ENCODE measurements at places on chromosomes 11 and 22.

GRCh38 chr11:72825661-72826060 lies 11.4 kb downstream of the ATG16L2 start:
- DNase-seq = no peak

DNA sequence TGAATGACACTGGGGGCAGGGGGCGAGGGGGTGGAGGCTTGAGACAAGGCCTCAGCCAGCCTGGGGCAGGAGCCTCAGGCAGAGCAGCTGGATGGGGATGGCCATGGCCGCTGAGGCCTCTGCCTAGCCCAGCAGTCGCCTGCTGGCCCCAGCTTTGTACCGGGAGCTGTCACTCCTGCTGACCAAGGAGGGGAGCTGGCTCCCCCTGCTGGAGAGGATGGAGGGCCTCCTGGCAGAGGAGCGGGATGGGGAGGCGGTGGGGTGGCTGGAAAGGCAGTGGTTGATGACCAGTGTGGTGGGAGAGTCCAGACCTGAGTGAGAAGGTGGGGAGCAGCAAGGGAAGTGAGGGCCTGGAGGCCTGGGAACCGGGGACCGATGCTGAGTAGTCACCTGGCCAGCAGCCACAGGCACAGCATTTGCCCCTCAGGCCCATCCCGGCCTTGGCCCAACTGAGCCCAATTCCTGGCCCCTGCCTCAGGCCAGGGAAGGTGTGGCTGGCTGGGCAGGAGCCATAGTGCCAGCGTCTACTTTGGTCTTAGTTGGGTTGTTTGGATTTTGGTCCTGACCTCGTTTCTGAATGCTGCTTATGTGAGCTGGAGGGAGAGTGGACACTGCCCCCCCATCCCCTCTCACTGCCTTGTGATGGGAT lies 6.0 kb upstream of the SUSD2 start:
- DNase-seq = peak; percentile 44

GRCh38 chr22:47042116-47042825 lies 279.8 kb downstream of the TBC1D22A start:
- no peak for DNase-seq

GRCh38 chr22:45091254-45091854 lies 72.4 kb upstream of the NUP50 start:
- DNase-seq = no peak

- DNase-seq = no peak
Observed at GRCh38 chr11:92424281-92424680, 199.7 kb downstream of the FAT3 start.

GRCh38 chr22:48900327-48900597 lies 927.4 kb downstream of the BRD1 start:
- no peak for DNase-seq

DNA sequence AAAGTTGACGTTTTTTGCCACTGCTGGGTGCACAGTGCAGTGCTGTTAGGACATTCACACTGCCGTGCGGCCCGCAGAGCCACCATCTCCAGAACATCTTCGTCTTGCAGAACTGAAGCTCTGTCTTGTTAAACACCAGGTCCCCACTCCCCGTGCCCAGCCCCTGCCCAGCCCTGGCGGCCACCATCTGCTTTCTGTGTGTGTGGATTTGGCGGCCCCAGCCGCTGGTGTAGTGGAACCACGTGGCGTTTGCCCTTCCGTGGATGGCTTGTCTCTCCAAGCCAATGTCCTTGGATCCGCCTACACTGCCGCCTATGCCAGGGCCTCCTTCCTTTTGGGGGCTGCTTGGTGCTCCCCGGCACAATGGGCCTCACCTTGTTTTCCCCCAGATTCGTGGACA lies 8.2 kb upstream of the MUC5AC start:
- no peak for DNase-seq

DNA sequence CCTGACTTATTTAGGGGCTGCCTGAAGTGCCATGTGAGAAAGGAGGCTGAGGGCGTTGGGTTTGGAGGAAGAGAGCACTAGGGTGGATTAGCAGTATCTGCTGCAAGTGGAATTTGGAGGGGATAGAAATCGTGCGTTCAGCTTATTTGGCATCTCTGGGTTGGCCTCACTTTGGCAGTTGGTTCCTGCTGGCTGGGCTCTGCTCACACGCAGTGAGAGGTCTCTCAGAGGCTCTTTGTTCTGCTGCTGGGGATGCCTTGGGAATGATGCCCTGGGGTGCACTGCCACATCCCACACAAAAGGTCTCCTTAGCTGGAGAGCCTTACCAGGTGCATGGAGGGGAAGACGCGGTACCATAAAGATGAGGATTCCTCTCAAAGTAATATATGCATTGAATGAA lies 17.7 kb upstream of the MICAL2 start:
- DNase-seq = no peak

GRCh38 chr11:118895093-118896039 lies 11.7 kb downstream of the CXCR5 start:
- no peak for DNase-seq

- no peak for DNase-seq
Observed at GRCh38 chr11:82775736-82776346, 42.2 kb upstream of the FAM181B start.

DNA sequence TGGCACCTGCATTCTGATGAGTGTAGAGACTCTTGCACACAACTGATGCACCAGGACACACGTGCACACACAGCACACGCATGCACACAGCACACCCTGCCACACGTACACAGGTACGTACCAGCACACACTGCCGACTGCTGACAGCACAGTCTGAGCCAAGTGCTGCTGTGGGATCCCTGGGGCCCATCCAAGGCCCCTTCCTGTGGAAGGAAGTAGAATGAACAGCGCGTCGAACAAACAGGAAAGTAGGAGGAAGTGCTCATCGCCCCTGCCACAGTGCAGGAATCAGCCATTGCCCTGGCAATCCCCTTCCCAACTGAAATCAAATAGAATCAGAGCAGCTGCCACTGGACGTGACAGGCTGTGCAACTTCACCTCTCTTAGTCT lies 57.9 kb downstream of the CD82 start:
- no peak for DNase-seq

DNA sequence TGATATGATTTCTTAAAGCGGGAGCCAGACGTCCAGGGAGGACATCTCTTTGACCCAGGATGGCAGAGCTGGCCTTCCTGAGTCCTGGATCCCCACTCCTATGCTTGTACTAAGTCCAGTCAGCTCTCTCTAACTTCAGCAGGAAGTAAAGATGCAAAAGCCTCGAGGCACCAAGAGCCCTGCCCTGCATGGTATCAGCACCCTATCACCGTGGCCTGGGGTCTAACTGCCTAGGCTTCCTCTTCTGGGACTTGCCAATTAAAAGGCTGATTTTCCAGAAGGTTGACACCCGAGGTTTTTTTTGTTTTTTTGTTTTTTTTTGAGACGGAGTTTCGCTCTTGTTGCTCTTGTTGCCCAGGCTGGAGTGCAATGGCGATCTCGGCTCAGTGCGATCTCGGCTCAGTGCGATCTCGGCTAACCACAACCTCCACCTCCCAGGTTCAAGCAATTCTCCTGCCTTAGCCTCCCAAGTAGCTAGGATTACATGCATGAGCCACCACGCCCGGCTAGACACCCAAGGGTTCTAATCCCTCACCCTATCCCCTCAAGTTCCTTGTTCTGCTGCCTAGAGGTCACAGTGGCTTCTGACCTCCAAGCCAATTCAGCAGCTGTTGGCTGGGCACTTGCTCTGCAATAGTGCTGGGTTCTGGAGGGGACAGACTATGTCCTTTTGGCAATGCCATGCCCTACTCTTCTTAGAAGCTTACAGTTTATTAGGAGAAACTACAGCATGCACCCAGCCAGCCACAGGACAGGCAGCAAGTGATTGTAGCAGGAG lies 50.6 kb upstream of the FTH1 start:
- DNase-seq = no peak

- peak; percentile 75 for DNase-seq
Observed at GRCh38 chr11:4393209-4393857, at the start of gene TRIM21. TSS of gene TRIM21 (minus strand) at chr11:4393702. CDS start at chr11:4390409, 3,293 bp downstream.

DNA sequence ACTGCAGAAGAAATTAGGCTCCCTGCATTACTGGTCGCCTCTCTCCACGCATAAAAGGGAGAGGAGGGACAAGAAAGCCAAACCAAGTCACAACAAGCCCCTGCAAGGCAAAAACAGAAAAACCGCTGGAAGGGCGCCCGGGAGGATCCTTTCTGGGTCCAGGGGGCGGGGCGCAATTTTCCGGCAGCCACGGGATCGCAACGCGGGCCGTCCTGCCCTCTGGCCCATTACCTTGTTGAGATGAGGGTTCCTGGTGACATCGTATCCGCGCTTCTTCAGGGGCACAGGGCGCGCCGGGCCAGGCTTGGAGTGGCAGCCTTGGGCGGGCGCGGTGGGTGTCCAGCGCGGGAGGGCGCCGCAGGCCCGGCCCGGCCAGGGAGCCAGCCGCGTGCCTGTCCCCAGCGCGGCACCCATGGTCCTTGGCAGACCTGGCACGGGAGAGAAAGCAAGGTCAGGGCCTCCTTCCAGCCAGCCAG lies 847 bp downstream of the ME3 start:
- no peak for DNase-seq

DNA sequence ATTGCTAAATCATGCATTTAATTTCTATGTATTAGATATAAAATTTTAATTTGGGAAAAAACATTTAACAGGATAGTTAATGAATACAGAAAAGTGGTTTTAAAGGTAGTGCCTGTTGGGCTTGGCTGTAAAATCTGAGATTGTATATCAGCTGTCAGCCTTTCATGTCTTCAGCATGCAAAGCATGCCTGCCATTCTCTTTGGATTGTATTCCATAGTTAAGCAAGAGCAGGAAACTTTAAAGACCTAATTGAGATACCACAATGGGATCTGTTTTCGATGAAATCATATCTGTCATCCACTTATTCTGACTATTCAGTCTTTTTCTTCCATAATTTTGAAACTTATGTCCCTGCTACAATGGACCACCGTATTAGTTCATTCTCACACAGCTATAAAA lies 451.0 kb upstream of the DDI1 start:
- DNase-seq = no peak

GRCh38 chr22:43319661-43320486 lies 23.3 kb downstream of the SCUBE1 start:
- DNase-seq = no peak

- no peak for DNase-seq
Observed at GRCh38 chr11:61195719-61196118, 7.6 kb upstream of the PGA3 start.

GRCh38 chr22:48927591-48927990 lies 900.1 kb downstream of the BRD1 start:
- DNase-seq = no peak

- no peak for DNase-seq
Observed at GRCh38 chr11:12674936-12675696, 895 bp downstream of the TEAD1 start.

- peak; percentile 45 for DNase-seq
Observed at GRCh38 chr11:65575568-65576231, at the start of gene EHBP1L1. TSS of gene EHBP1L1 (plus strand) at chr11:65576053. CDS start at chr11:65576303, 250 bp downstream.

DNA sequence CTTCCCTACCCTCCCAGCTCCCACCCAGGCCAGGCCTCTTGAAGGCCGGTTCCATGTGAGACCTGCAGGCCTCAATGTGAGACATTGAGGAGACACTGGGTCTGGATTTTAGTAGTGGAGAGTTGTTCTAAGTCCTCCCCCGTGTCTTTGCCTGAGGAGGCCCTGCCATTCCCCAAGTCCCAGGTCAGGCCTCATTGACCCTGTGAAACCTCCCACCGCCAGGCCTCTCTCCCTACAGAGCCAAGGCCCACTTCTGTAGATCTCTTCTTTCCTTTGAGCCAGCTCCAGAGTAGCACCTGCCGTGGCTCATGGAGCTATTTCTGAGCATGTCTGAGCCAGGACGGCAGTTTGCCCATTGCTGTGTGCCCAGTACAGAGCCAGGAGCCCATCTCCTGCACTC lies 1419.6 kb downstream of the TBC1D22A start:
- DNase-seq = no peak

GRCh38 chr11:108672113-108672512 lies 7.2 kb downstream of the DDX10 start:
- no peak for DNase-seq

DNA sequence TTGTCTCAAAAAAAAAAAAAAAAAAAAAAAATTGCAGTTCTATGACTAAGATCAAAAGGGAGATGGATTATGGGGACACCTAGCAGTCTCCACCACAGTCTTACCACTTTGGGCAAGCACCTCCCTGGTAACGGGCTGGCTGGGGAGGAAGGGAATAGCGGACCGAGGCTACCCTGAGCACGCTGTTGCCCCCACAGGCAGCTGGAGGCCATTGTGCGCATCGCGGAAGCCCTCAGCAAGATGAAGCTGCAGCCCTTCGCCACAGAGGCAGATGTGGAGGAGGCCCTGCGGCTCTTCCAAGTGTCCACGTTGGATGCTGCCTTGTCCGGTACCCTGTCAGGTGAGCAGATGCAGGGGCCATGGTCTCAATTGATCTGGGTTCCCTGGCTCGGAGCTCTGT lies 21.2 kb downstream of the MCM5 start:
- no peak for DNase-seq

DNA sequence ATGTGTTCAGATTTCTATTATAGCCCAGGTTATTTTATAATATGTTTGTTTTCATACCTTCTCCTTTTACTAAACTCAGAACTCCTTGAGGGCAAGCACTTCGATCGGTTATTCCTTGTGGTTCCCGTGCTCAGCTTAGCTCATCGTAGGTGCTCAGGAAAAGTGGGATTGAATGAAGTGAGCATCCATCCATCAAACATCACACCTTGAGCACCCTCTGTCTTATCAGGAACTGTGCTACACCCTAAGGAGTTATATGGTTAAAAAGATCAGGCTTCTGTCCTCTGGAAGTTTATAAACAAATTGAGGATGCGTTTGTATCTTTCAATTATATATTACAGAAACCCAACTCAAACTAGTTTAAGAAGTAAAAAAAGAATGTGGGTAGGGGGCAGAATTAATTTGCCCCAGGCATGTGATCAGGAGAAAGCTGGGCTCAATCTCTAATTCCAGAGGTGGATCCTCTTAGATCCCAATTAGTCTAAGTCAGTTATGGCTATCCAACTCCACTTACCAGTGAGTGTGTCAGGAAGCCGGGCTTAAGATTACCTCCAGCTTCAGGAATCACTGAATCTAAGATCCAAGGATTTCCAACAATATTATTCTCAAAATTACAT lies 59.9 kb upstream of the RRAS2 start:
- DNase-seq = no peak

GRCh38 chr22:42366806-42367581 lies 65.2 kb downstream of the NFAM1 start:
- no peak for DNase-seq

DNA sequence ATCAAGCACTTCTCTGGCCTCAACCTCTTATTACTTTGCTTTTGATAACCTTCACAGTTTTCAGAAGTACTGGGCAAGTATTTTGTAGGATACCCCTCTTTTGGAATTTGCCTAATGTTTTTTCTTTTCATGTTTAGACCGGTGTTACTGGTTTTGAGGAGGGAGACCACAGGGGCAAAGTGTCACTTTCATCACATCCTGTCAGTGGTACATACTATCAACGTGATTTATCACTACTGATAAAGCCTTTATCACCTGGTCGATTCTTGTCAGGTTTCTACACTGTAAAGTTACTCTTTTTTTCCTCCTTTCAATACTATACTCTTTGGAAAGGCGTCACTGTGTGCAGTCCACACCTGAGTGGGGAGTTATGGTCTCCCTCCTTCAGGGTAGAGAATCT lies 26.7 kb downstream of the QSER1 start:
- no peak for DNase-seq

Data from stimulated activated CD8-positive, alpha-beta memory T cell treated with anti-CD3 and anti-CD28 coated beads, Interleukin-7, amount 100 ng/mL, for 1 hour (primary cell).